ENCODE measurements at places on chromosomes 3 and 15.
A peak's percentile ranks its signal among the peaks of the same experiment; 100 is the strongest.

GRCh38 chr3:72487946-72488737 lies 360.1 kb downstream of the SHQ1 start:
- no peak for DNase-seq

DNA sequence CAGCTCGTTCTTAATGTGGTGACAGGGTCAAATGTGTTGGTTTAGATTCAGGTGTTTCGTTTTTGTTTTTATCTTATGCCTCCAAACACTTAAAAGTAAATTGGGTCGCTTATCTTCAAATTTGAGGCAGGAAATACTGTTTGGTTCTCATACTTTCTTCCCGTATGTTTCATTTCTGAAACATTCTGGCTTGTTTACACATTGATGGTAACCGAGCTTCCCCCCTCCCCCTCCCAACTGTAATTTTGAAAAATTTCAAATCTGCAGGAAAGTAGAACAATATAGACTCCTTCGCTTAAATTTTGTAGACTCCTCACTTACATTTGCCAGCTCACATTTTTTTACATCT lies 64.9 kb downstream of the CMTM8 start:
- DNase-seq = peak; percentile 63

DNA sequence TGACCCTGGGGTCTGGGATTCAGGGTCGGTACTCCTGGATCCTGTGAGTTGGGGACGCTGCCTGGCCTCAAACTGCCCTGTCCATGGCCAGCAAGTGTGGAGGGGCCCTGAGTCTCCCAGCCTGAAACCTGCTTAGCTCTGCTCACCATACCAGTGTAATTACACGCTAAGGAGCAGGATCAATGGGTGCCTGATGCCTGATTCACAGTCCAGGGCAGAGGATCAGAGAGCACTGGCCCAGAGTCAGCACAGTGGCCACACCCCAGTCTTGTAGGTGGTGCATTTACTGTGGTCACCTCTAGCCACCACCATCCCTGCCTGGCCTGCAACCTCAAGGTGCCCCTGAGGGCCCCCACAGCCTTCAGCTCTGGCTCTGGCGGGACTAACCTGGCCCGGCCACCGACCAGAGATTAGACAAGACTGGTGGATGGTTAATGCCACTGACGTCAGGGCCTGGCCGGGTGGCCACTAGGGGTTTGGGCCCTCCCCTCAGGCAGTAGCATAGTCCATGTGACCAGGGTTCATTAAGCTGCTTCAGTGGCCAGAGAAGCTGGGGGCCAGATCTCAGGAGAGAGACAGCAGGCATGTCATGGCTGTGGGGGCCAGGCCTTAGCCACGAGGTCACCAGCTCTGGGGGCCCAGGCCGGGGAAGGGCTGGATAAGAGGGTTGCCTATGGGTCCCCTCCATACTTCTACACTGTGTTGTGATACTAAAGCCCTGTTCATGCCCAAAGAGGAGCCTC lies 3.3 kb upstream of the SLC38A3 start:
- DNase-seq = no peak

DNA sequence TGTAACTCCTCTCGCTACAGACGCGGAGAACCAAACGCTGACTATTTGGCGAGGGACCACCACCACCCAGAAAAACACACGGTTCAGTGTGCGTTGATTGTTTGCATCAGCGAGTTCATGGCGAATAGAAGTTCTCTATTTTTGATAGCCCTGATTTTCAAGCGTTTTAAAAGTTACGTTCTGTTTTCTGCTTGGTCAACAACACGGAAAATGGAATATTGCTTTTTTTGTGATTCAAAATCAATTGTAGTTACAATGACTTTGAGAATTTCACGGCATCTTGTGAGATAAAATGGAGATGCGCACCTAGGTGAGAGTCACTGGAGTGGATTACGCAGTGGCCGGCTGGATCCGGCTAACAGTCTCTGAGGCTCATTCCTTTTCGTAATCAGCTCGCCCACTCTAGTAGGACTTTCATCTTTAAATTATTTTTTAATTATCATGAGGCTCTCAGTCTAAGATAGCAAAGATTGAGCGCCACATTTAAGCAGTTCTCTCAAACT lies 54.8 kb downstream of the CCDC54 start:
- peak; percentile 15 for DNase-seq

GRCh38 chr15:81511138-81511537 lies 137.1 kb upstream of the TMC3 start:
- no peak for DNase-seq

- DNase-seq = no peak
Observed at GRCh38 chr3:187970106-187970505, 183.9 kb upstream of the LPP start.

GRCh38 chr3:135739779-135740178 lies 225.7 kb upstream of the PPP2R3A start:
- DNase-seq = no peak

DNA sequence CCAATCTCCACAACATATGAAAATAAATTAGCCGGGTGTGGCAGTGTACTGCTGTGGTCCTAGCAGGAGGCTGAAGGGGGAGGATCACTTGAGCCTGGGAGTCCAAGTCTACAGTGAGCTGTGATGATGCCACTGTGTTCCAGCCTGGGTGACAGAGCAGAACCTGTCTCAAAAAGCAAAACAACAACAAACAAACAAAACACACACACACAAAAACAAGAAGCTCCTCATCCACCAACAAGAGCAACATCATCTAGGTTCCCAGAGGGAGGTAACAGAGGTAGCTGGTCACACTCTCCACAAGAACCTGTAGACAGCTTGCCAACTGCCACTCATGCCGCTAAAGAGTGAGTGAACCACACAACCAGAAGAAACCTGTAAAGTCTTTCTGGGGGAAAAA lies 34.8 kb downstream of the PTPN9 start:
- DNase-seq = no peak

- DNase-seq = no peak
Observed at GRCh38 chr3:16439163-16439847, 74.2 kb downstream of the RFTN1 start.

DNA sequence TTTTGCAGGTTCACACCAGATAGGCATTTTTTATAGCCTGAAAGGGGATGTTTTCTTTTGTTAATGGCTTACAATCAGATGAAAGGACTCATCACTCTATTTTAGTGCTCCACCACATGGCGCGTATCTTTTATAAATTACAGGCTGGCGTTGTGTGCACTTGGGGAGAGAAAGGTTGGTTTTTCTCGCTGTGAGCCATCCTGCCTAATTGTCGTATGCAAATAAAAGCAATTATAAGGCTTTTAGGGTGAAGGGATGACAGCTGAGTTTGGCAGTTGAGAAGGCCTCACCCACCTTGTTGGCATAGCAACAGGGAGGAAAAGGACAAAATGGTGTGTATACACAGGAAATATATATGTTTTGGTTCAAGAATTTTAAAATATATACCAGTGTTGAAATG lies 268.0 kb downstream of the NR2F2 start:
- DNase-seq = no peak

- DNase-seq = no peak
Observed at GRCh38 chr15:34776606-34777105, 18.7 kb downstream of the ACTC1 start.

DNA sequence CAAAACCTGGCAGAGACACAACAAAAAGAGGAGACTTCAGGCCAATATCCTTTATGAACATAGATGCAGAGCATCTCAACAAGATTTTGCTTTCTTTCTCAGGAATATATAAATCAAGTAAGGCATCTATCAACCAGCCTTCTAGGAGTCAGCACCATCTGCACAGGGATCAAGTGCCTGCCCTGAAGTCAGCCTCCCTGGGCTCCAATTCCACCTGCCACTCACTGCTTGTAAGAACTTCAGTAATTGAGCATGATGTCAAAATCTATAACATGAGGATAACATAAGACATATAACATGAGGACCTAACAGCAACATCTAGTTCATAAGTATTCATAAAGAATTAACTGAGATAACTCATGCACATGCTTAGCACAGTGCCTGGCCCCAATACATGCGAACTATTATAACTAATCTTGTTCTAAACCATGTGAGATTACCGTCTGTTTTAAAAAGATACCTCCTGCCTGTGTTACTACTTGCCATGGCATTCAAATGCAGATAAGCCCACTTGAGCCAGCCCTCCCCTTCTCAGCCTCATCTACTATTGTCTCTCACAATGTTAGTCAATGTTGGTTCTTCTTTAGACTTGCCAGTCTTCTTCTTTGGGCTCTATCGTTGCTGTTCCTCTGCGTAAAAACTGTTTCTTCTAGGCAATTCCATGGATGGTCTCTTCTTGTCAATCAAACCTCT lies 91.6 kb downstream of the PLD1 start:
- DNase-seq = no peak

DNA sequence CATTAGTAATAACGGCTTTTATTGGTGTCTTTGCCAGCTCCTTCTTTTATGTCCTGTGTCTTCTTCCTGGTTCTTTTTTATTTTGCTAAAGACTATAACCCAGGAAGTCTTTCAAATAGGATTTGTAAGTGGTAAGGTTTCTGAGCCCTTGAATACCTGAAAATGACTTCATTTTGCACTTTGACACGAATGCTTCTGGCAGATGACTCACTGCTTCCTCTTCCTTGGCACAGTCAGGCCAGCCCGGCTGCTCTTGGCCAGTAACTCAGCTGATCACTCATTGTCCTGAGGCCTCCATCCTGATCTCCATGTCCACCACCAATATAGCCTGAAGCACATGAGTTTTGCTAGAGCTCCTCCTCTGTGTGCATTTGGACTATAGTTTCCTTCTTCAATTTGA lies 48.7 kb upstream of the NR2E3 start:
- DNase-seq = no peak

- DNase-seq = no peak
Observed at GRCh38 chr3:171791692-171792076, 18.6 kb downstream of the PLD1 start.

DNA sequence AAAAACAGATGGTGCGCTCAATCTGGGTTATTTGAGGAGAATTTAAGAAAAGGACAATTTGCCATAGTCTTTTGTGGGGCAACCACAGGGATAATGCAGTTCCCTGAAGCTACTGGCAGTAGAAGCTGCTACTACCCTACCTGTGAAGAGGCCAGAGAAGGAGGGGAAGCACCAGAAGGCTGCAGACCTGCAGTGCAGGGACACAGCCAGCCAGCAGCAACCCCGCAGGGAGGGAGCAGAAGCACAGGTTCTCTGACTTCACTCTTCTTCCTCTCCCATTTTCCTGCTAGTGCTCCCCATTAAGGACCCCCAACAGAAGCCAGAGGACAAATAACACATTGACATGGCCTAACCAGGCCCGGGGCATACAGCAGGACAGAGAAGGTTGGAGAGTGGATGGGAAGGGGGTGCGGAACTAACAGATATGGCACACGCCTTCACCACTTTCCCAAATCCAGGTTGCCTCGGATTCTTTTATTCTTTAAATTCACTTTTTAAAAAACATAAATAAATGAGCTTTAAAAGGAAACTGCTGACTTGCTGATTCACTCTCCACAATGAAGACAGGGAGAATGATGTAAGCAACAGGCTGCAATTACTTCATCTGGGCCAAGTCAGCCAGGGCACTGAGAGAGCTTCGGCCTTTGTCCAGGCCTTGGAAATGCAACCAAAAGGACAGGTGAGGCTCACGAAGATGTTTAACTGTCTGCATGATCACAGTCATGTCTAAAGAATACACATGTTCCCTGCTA lies 30.1 kb downstream of the POPDC2 start:
- no peak for DNase-seq

DNA sequence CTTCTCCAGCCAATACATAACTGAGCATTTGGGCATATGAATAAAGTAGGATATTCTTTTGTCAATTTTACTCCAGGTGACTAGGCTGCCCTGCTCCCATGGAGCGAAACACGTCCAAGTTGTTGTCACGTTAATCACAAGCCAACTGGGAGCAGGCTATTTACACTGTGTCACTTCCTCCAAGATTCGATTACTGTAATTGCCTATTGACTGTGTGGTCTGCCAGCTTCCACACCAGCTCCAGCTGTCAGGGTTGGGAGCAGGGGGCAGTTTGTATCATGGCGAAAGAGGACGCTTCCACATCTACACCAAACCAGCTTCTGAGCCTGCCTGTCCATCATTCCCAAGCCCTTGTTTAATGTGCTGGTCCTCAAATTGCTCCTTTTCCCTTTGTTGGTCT lies 89.2 kb upstream of the RORA start:
- no peak for DNase-seq

GRCh38 chr15:56654624-56655023 lies 78.7 kb downstream of the ZNF280D start:
- DNase-seq = no peak

DNA sequence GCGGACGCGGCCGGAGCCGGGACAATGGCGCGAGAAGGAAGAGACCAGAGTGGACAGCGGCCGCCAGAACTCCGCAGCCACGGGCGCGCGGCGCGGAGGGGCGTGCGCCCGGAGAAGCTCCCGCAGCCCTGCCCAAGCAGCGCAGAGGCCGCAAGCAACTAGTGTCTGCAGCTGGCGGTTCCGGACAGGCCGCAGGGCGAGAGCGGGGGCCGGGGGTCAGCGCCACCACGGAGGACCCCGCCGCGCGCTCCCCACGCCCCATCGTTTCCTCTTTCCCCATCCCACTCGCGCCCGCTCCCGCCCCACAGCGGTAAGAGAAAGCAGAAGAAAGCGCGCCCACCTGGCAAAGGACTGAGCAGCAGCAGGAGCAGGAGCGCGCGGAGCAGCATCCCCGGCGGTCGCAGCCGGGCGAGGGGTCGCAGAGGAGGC lies 440 bp downstream of the PRTG start:
- peak; percentile 17 for DNase-seq

DNA sequence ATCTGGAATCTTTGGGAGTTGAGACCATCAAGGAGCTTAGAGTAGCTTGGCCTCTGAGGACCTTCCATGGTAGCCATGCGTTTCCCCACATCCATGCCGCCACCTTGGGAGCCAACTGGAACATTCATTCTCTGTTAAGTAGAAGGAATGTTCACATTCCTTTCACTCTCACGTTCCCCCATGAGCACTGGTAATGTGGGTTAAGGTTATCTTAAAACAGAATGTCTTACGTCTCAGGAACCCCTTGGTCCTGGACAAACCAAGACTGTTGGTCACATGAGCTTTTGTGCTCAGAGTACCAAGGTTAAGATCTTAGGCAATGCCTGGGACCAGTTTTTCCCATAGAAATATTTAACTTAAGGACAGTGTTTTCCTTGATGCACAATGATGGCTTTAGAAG lies 211.7 kb upstream of the UBE2E1 start:
- no peak for DNase-seq

DNA sequence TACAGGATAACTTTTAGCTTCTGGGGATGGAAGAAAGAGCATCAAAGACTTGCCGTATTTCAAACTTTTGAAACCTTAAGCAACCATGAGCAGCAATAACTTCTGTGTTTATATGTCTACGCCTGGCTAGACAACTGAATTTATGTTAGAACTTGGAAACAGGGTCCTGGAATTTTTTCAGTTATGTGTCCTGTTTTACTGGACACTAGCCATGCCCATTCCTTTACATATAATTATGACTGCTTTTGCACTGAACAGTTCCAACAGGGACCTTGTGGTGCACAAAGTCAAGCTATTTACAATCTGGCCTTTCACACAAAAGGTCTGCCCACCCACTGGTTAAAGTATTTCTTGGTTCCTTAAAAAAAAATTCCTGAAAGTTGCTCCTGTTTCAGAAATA lies 37.1 kb downstream of the TJP1 start:
- no peak for DNase-seq

DNA sequence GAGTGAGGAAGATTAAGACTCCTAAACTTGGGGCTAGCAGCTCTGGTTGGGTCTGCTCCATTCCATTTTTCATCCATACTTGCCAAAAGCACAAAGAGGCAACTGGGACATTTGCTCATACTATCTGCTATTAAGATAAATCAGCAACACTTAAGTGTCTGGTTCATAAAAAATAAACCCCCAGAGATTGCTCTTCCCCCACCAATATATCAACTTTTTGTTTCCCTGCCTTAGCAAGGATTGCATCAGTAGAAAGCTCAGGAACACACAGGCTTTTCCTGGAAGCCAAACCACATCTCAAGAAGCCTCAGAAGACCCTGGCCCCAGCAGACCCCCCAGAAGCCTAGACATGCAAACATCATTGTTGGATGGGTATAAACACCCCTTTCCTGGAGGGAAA lies 232.4 kb upstream of the WNT5A start:
- DNase-seq = no peak

All from activated naive CD4-positive, alpha-beta T cell treated with anti-CD3 and anti-CD28 coated beads for 36 hours (primary cell).